ENCODE measurements at places on chromosomes 5 and 9.
A peak's percentile ranks its signal among the peaks of the same experiment; 100 is the strongest.

DNA sequence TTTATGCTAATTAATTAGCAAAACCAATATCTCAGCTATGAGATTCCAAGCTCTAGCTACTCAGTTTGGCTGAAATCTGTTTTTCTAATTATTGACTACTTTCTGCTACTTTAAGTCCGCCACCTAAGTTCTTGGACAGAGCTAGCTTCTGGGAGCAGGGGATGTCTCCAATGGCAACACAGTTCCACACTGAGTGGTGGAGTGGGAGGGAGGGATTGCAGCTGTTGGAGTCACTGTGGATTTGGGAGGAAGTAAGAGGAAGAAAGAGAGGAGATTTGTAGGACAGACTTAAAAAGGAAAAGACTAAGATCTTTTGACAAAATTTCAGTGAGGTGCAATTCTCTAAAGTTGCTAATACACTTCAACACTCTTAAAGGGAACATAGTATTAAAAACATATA lies 450.8 kb downstream of the NFIB start:
- DNase-seq: no peak

DNA sequence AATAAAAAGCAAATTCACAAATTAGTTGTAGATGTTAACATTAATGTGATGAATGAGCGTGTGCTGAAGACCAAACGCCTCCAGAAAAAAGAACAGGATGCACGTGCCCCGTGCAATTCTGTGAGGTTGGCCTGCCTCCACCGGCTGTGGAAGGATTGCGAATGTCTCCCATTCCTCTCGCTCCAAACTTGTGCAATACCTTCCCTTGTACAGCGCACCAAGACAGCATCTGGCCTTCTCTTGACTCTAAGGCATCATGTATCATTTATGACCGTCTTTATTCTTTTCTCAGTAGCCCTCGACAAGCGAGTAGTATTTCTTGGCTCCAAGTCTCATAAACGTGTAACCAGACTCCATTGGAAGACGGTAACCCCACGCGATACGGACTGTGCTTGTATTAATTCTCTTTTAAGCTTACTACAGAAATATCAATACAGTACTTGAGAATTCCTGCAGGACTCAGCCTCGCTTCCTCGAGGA lies 1.5 kb upstream of the TESK1 start:
- DNase-seq: peak; percentile 15

- no peak for DNase-seq
These were observed 451.6 kb upstream of the CD180 start for GRCh38 chr5:67648201-67648671.

GRCh38 chr9:138062196-138062595 lies 184.6 kb downstream of the CACNA1B start:
- DNase-seq: no peak

- no peak for DNase-seq
These were observed 20.1 kb downstream of the CXXC5 start for GRCh38 chr5:139668064-139668880.

DNA sequence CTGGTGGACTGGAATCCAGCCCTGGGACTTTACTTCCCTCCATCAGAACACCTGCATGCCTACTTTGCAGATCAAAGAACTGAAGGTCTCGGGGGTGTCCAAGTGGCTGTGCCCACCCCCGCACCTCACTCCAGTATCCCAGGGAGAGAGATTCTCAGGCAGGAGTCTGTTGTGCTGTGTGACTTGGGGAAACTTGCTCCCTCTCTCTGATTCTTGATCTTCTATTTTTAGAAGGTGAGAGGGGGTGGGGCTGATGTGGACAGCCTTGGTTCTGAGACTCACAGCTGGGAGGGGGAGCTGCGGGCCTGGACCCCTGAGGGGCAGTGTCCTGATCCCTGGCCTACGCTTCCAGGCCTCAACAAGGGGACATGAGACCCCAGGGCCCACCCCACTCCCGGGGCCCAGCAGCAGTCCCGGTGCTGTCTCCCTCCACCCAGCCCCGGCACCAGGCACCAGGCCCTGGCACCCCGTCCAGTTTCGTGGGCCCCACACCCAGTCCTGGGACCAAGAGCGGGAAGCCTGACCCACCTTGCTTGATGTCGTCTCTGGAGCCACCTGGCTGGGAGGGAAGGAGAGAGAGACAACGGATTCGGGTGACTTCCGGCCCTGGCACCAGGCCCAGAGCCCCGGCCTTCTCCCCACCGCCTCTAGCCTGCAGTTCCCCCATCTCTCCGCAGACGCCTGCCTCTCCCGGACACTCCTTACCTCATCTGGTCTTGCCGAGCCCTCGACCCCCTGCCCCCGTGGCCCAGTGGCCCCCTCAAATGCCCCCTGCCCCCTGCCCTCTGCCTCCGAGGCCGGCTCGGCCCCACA lies 74.0 kb upstream of the SPTLC1 start:
- no peak for DNase-seq

DNA sequence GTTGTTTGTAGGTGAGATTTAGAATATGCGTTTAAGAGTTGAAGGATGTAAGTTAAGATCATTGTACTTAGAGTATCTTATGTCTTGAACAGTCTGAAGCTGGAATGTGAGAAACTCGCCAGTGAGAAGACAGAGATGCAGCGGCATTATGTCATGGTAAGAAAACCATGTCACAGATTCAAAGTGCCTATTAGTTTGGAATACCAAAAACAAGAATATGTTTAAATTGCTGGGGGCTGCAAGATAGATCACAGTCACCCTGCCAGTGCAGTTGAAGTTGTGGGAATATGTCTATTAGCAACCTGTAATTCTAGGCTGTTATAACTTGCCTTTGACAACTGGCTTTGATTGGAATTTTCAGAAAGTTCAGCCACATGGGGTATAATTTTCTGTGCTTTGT lies 3.0 kb downstream of the TLE4 start:
- no peak for DNase-seq
